Activated T-cell treated with anti-CD3 and anti-CD28 coated beads, Interleukin-2, amount 50 U/mL, for 72 hours (primary cell): ENCODE measurements at places on chromosomes 1 and 21. TPM values are rescaled to one million over a fixed set of nuclear protein-coding genes. Genes with fewer than 3 reads are reported as not detected.

TMEM222 gene
- 41.9 TPM for total RNA-seq

AMPD1 gene
- 0.17 TPM for total RNA-seq

NPPB gene
- not detected for total RNA-seq

SMYD3 gene
- total RNA-seq: 21.0 TPM

TEX50 gene
- not detected for total RNA-seq

LDLRAD1 gene
- not detected for total RNA-seq

ZNF683 gene
- total RNA-seq: not detected

CTH gene
- 50.4 TPM for total RNA-seq

CAMSAP2 gene
- total RNA-seq: 1.3 TPM
